ENCODE measurements at places on chromosomes 13 and 19. TPM values are rescaled to one million over a fixed set of nuclear protein-coding genes. Genes with fewer than 3 reads are reported as not detected.

ZNF554 gene
- polyA plus RNA-seq, result 6.0 TPM

SERTAD3 gene
- 10.5 TPM for polyA plus RNA-seq

SPC24 gene
- 15.0 TPM for polyA plus RNA-seq

TNFRSF19 gene
- polyA plus RNA-seq, result 2.6 TPM

THSD8 gene
- polyA plus RNA-seq, result 48.0 TPM

All from brain (organoid and tissue), 16 donors.